Mucosa of gallbladder (tissue), 1 donor: ENCODE measurements at places on chromosomes 4 and X. TPM values are rescaled to one million over a fixed set of nuclear protein-coding genes. Genes with fewer than 3 reads are reported as not detected.

DNA sequence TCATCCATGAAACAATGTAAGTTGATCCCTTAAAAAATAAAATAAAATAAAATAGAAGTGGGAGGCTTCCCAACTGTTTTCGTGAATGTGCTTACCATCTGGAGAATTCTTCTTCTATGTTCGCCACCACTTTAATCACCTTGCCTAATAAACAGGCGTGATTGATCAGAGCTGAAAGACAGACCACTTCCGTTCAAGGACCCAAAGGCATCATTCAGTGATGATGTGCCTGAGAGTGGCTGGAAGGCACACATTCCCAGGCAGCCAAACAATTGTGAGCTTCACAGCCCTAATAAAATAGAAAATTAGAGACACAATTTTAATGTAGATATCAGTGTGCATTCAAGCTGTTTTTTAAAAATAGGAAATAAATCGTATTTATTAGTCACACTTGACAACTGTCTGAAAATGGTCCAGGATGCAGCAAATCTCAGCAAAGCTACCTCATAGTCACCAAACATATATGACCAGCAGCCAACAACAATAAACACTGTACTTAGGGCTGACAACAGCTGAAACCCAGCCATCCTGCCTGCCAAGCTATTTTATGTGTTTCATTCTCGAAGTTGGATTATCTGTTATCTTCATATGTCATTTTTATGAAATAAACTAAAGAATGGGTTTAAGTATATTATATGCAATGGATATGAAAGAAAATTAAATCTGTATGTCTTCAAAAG, 163.2 kb upstream of the FAM9B start:
- no peak for DNase-seq

DNA sequence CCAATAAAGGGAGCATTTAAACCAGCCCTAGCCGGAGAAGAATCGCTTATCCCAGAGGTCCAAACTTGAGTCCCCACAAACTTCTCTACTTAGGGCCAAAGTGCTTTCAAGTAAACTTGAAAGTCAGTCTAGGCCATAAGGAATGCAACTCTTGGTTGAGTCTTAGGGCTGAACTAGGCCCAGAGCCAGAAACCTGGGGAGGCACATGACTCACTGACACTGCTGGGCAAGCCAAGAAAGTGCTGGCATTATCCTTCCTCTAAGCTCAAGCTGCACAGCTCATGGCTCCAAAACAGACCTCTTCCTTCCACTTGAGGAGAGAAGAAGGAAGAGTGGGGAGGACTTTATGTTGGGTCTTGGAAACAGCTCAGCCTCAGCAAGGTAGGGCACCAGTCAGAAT, 1257.3 kb upstream of the DIAPH2 start:
- no peak for DNase-seq

- DNase-seq, result no peak
Measured at GRCh38 chr4:37522996-37523395, 163.2 kb downstream of the RELL1 start.

DNA sequence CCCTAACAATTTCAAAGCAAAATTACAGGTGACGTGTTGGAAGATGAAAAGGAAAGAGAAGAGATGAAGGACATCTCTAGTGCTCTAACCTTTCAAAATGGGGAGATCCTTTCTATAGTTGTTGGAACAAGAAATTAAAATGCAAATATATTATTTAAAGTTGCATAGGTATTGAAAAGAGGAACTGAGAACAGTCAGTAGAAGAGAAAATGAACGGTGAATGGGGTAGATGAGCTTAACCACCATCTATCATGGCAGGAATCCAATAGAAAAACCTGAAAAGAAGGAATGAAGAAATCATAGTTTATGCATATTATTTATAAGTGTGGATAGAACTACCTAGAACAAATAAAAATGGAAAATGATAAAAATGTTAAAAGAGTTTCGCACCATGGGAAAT, 42.0 kb downstream of the ANXA5 start:
- DNase-seq, result no peak

DNA sequence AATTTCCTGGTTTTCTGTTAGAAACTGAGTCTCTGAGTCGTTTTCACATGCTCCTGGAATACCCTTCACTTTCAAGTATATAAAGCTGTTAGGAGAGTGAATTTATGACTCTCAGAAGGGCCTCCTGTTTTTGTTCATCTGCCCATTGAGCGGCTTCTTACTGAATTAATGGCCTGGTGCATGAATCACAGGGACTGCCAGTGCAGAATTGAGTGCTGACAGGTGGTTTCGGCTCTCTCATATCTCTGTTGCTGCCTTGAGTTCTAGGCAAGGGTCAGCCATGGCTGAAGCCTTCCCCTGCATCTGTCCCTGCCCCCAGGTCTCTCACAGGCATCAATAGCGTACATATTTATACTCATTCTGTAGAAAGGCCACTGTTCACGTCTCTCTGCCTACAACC, 22.7 kb upstream of the SEPSECS start:
- no peak for DNase-seq

DNA sequence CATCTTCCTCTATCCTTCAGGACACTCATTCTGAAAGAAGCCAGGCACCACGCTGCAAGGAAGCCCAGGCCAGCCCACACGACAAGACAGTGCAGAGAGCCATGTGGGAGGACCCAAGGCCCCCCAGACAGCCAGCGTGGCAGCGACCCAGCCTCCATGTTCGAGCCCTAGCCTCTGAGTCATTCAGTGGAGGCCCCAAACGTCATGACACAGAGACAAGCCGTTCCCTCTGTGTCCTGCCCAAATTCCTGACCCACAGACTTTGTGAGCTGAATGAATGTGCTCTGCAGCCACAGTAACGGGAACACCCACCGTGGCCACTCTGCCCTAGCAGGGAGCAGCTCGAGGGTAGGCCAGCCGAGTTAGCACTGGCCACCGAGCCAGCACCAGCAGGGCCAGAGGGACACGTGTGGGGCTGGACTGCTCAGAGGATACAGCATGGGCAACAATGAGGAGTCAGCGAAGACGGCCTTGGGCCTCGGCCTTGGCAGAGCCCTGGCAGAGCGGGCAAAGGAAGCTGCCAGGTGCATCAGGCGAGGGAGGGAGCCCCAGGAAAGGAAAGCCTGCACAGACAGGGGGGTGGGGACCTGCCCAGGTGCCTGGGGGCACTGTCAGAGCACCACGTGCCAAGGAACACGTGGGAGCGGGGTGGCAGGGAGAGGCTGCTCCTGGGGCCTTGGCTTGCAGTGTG, 8.6 kb downstream of the BLOC1S4 start:
- no peak for DNase-seq

- DNase-seq, result no peak
Measured at GRCh38 chr4:173235050-173235449, 66.4 kb downstream of the GALNT7 start.

MGAT4D gene
- not detected for total RNA-seq

MTMR8 gene
- total RNA-seq, result 3.4 TPM

- DNase-seq, result no peak
Measured at GRCh38 chr4:21649391-21650090, 299.0 kb downstream of the KCNIP4 start.

GRCh38 chr4:108152980-108153379, 15.8 kb downstream of the LEF1 start:
- DNase-seq, result no peak

DNA sequence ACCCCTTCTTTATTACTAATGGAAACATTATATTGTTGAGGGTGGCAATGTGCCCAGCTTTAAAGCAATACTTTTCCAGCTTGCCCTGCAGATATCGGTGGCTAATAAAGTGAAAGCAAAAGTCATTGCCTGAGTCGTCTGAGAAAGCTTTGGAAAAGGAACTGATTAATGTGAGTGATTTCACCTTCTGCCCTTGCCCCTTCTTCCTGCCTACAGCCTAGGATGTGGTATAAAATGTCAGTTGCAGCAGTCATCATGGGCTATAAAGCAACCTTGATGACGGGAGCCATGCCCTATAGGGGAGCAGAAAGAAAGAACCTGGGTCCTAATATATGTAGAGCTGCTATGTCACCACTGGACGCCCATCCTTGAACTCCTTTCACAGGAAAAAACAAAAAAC, 132.4 kb upstream of the USP9X start:
- DNase-seq, result no peak

PARM1 gene
- total RNA-seq, result 92.3 TPM

- no peak for DNase-seq
Measured at GRCh38 chr4:77734928-77735327, 84.2 kb downstream of the CNOT6L start.

- DNase-seq, result no peak
Measured at GRCh38 chr4:114041117-114041475, 61.6 kb upstream of the ARSJ start.

- no peak for DNase-seq
Measured at GRCh38 chr4:118221227-118221800, 131.5 kb downstream of the PRSS12 start.

DNA sequence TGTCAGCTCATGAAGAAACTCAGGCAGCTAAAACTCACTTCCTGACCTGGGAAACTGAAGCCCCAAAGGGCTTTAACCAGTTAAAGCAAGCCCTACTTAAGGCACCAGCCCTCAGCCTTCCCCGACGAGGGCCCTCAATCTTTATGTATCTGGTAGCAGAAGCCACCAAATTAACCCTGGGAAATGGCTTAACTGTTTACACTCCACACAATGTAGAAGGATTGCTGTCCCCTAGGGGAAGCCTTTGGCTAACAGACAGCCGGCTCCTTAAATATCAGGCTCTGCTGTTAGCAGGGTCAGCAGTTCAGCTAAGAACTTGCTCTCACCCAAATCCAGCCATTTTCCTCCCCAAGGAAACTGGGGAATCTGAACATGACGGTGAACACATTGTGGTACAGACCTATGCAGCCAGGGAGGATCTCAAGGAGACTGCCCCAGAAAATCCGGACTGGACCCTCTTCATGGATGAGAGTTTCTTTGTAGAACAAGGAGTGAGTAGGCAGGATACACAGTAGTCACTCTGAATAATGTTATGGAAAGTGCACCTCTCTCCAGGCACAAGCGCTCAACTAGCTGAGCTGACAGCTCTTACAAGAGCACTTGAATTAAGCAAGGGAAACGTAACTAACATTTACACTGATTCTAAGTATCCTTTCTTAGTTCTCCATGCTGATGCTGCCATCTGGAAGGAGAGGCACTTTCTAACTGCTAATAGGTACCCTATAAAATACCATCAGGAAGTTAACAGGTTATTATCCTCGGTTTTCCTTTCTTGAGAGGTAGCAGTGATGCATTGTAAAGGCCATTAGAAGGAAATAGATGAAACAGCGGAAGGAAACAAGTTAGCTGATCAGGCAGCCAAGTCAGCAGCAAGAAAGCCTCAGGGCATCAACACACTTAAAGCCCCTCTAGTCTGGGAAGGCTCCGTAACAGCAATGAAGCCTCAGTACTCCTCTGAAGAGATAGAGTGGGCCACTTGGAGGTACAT, 9.6 kb upstream of the NAF1 start:
- DNase-seq, result no peak

CXCL10 gene
- total RNA-seq, result 0.81 TPM

DNA sequence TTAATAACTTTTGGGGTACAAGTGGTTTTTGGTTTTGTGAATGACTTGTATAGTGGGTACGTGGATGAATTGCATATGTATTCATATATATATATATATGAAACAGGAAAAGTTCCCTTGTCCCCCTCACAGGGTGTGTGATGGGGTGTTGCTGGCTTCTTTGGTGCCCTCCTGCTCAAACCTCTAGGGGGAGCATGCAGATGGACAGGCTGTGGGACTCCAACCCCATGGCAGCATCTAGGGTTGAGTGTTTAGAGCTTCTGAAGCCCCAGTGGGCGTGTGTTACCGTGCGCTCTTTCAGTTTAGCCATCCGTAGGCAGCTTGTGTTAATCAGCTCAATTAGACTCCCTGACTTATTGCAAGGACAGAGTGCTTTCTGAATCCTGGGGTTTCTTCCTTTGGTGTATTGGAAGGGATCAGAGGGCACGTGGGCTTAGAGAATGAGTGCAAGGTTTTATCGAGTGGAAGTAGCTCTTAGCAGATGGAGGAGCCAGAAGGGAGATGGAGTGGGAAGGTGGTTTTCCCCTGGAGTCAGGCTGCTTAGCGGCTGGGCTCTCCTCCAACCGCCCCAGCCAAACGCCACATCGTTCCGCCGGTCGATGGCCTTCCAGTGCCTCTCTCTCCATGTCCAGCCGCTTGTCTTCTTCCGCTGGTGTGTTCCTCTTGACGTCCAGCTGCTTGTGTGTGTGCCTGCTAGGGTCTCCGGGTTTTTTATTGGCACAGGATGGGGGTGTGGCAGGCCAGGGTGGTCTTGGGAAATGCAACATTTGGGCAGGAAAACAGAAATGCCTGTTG, 674.4 kb upstream of the LCORL start:
- DNase-seq, result no peak

- DNase-seq, result peak; percentile 53
Measured at GRCh38 chr4:87050596-87050995, 115.8 kb downstream of the AFF1 start.

DNA sequence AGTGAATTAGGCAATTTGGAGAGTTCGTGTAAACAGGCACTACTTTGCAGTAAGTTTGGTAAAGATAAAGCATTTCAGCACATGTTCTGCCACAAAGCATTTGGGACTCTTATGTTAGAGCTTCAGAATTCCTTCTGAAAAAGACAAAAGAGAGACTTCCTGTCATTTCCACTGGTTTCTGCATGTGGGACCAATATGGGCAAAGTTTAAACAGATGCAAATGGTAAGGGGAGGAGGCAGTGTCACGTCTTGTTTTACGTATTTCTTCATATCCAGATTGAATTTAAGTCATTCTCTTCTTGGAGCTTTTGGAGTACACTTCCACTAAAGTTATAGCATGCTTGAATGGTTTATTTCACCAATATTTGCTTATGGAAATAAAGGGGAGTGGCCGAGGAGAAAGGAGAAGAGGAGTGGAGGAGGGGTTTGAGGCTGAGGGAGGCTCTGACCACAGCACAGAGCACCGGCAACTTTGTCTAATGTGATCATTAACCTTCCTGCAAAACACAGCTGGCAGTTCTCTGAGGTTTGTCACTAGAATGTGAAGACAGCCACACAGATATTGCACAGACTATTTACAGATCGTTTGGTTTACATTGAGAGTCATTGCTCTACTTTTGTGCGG, at the start of gene APELA:
Gene APELA, plus strand, starts transcription at position 479 of the 625 bp plus-strand sequence. CDS start 154 bp downstream, outside the sequence.
- no peak for DNase-seq

DNA sequence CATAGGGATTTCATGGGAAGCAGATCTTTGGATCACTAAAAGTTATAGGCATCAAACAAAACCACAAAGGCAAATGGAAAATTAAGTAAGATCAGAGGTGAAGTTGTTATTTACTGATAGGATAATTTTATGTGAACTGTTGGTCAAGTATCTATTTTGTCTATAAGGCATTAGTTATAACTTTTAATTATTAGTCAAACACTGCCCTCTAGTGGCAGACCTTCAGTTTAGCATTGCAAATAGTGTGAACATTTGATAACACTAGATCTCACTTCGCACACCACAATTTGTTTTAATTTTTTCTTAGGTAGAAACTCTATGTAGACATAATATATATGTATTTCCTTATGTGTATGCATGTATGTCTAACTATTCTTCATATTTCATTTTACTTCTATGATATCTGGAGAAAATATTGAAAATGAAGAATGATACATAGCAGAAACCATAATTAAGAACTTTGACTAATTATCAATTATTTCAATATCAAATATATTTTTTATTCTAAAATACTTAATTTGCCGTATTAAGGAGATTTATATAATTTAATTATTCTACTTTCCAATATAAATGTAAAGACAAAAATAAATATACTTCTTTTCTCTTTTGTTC, 214.5 kb upstream of the TACR3 start:
- DNase-seq, result no peak

- no peak for DNase-seq
Measured at GRCh38 chr4:35521682-35522081, 722.6 kb downstream of the ARAP2 start.
